ENCODE measurements at places on chromosomes 3 and 15. TPM values are rescaled to one million over a fixed set of nuclear protein-coding genes. Genes with fewer than 3 reads are reported as not detected.

The TP63 gene
- total RNA-seq: 1.7 TPM

The SOX14 gene
- total RNA-seq: not detected

The RARRES1 gene
- 96.8 TPM for total RNA-seq

The TIMP4 gene
- total RNA-seq: 48.9 TPM

The GOLGA8N gene
- total RNA-seq: 13.0 TPM

The TGM5 gene
- total RNA-seq: not detected

The ARL14 gene
- not detected for total RNA-seq

The ADAMTSL3 gene
- total RNA-seq: 16.2 TPM

The ITIH1 gene
- total RNA-seq: not detected

The GMPPB gene
- total RNA-seq: 19.7 TPM

GRCh38 chr3:167814441-167814951 is 79.0 kb downstream of the SERPINI1 start:
- H3K4me1 ChIP-seq: peaks cover 42% of the 10 kb centered on the region
- H3K27ac ChIP-seq: no peak overlapping the region
- DNase-seq: no peak
- H3K4me3 ChIP-seq: no peak overlapping the region
- H3K36me3 ChIP-seq: no peaks in the 10 kb centered on the region
- no peaks in the 10 kb centered on the region for H3K27me3 ChIP-seq

DNA sequence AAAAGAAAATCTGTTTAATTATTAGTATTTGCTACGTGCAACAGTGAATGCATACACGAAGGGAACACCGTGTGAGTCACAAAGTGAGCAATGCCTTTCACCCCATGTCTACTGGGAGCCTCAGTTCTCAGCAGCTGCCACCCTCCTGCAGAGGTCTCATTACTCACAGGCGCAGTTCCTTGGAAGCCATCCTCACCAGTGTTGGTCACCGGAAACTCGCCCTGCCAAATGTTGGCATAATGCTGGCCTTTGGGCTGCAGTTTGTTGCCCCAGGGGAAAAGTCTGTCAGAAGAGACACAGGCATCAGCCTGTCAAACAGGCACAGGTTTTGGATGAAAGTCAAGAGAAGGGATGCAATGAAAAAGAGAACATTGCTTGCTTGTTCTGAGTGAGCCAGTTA is 50.1 kb downstream of the SUMF1 start:
- no peaks in the 10 kb centered on the region for H3K36me3 ChIP-seq
- peak overlapping the region; percentile 12 for H3K27ac ChIP-seq
- no peak for DNase-seq
- no peak overlapping the region for H3K4me3 ChIP-seq
- no peaks in the 10 kb centered on the region for H3K27me3 ChIP-seq

DNA sequence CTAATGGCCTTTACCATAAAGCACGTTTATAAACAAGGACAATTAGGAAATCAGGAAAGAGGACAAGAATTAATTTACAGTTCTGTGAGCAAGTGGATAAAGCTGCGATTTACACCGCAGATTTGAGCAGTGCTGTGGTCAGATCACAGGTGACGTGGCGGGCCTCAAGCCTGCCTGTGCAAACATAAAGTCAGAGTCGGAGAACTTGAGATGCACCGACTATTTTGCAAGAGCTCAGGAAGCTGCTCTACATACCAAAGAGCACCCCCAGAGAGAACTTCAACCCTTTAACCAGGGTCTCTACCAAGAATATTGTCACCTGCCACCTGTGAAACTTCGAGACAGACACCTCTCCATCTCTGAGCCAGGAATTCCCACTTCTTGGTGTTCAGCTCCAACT is 35.7 kb downstream of the MECOM start:
- peaks cover 4% of the 10 kb centered on the region for H3K4me1 ChIP-seq
- H3K36me3 ChIP-seq: no peaks in the 10 kb centered on the region
- H3K4me3 ChIP-seq: no peak overlapping the region
- H3K27ac ChIP-seq: no peak overlapping the region
- no peak for DNase-seq

DNA sequence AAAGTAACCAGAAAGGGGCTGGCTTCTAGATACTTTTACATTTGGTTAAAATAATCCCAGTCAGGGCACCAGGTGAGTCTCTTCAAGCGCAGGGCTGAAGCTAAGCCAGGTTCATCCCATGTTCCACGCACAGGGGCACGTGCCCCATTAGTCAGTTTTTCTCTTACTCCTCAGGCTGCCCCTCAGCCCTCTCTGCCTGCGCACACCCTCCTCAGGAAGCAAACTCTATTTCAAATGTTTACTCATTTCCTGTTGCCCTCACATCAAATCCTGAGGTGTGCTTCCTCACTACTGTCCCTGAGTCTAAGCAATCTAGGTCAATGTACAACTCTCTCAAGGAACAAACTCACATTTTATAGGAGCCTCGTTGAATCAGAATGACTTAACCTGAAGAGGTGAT is 48.5 kb downstream of the THBS1 start:
- peaks cover 5% of the 10 kb centered on the region for H3K4me1 ChIP-seq
- H3K4me3 ChIP-seq: no peak overlapping the region
- no peaks in the 10 kb centered on the region for H3K36me3 ChIP-seq
- H3K27me3 ChIP-seq: no peaks in the 10 kb centered on the region
- DNase-seq: no peak
- H3K27ac ChIP-seq: no peak overlapping the region

GRCh38 chr3:190505381-190506003 is 8.4 kb upstream of the IL1RAP start:
- H3K4me3 ChIP-seq: no peak overlapping the region
- no peak overlapping the region for H3K27ac ChIP-seq
- no peaks in the 10 kb centered on the region for H3K4me1 ChIP-seq
- no peak for DNase-seq

GRCh38 chr15:39313881-39314280 is 267.0 kb upstream of the THBS1 start:
- no peaks in the 10 kb centered on the region for H3K36me3 ChIP-seq
- no peaks in the 10 kb centered on the region for H3K4me1 ChIP-seq
- H3K27ac ChIP-seq: no peak overlapping the region
- no peak overlapping the region for H3K4me3 ChIP-seq

DNA sequence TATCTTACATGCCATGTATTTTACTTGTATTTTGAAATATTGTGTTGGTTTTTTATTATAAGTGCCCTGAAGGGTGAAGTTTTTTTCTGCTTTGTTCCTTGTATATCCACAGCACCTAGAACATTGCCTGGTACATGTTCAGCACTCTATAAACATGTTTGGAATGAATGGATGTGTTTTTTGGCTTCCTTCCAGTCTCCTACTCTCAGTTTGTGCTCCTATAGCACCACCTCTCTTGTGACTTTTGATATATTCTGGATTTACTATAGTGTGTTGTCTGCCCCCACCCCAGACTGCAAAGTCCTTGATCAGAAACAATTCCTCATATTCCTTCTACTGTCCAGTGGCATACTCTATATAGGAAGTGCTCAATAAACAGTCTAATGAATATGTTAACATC is 60.6 kb downstream of the PLCL2 start:
- no peaks in the 10 kb centered on the region for H3K4me1 ChIP-seq
- DNase-seq: no peak
- H3K27me3 ChIP-seq: no peaks in the 10 kb centered on the region
- H3K36me3 ChIP-seq: no peaks in the 10 kb centered on the region
- H3K4me3 ChIP-seq: no peak overlapping the region
- no peak overlapping the region for H3K27ac ChIP-seq

DNA sequence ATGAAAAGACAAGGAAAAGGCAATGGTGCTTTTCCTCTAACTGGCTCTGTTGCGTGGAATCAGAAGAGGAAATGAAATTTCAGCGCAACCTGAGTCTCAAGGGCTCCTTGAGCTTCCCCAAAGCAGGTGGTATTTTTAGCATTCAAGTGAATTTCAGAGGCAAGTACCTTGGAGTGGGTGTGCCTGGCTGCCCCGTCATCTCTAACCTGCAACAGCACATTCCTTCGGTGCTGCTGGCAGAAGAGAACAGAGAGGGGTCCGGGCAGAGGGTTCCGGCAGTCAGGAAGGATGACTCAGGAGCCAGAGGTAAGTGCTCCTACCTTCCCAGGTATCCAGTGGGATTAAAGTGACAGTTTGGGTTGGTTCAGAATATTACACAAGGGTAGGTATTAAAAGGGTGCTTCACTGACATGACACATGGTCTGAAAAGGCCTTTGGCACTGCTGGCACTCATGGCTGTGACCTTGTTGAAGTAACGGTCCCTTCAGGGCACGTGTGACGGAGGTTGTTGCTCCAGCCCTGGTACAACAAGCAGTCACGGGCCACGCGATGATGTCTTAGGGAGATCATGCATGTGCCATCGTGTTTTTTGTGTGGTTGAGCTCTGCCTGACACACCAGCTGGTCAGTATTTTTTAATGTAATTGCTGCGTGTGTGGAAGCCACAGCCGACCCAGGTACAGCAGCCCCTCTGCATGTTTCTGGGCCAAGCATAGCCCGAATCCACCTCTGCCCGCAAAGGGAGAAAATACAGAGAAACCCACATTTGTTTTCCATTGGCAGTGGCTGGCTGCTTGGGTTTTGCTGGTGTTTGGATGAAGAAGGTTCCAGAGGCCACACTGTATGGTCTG is 75.7 kb downstream of the LRRK1 start:
- no peaks in the 10 kb centered on the region for H3K4me1 ChIP-seq
- no peaks in the 10 kb centered on the region for H3K36me3 ChIP-seq
- no peaks in the 10 kb centered on the region for H3K27me3 ChIP-seq

GRCh38 chr3:10992943-10993728 is 588 bp downstream of the SLC6A1 start:
- H3K27ac ChIP-seq: peak overlapping the region; percentile 6
- no peaks in the 10 kb centered on the region for H3K4me1 ChIP-seq
- H3K27me3 ChIP-seq: peaks cover 44% of the 10 kb centered on the region

GRCh38 chr15:52682200-52682599 is 3.0 kb upstream of the ATOSA start:
- H3K4me3 ChIP-seq: no peak overlapping the region
- no peaks in the 10 kb centered on the region for H3K27me3 ChIP-seq
- H3K36me3 ChIP-seq: no peaks in the 10 kb centered on the region
- peaks cover 4% of the 10 kb centered on the region for H3K4me1 ChIP-seq
- no peak for DNase-seq

DNA sequence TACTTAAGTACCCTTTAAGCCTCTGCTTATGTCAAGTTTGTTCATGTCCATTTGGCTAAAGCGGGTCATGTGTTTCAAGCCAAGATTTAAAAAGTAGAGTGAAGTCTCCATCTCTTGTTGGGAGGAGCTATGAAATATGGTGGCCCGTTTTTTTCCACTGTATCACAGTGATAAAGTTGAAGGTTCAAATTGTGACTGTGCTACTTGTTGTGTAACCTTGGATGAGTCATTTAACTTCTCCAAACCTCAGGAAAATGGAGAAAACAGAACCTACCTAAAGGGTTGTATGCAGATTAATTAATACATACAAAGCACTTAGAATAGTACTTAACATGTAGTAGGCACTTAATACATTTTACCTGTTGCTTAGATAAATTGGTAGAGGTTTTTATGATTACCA is 43.4 kb downstream of the SNAPC5 start:
- no peak for DNase-seq
- no peaks in the 10 kb centered on the region for H3K36me3 ChIP-seq
- H3K27me3 ChIP-seq: no peaks in the 10 kb centered on the region
- no peak overlapping the region for H3K27ac ChIP-seq
- no peak overlapping the region for H3K4me3 ChIP-seq

DNA sequence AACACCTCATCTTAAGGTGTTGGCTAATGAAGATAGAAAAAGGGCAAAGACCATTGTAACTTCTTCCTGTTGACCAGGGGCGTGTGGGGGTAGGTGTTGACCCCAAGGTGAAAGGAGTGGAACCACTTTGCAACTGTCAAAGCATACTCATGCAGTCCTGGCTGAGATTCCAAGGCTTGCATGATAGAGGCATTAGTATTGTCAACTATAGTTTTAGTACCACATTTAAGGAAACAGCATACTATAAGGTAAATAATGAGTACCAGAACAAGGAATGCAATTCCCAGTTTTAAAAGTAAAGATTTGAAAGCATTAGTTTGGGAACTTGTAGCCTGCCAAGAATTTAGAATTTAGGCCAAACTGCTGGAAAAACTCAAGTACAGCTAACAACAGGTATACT is 27.8 kb upstream of the ADGRG7 start:
- H3K4me3 ChIP-seq: no peak overlapping the region
- H3K27me3 ChIP-seq: no peaks in the 10 kb centered on the region
- no peaks in the 10 kb centered on the region for H3K36me3 ChIP-seq

DNA sequence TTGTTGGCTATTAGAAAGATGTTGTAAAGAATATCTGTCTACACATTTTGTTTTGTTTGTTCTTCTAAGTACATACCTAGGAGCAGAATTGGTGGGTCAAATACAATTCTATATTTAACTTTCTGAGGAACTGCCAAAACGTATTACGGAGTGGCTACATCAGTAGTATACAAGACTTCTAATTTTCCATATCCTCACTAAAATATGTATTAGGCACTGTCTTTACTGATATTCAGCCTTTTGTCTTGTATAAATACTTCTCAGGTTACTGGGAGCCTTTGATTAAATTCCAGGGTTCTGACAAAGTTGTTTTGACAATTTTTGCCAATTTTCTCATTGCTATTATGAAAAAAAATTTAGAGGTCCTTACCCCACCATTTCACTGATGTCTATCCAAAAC is 146.7 kb downstream of the NR2E3 start:
- no peaks in the 10 kb centered on the region for H3K36me3 ChIP-seq
- H3K4me3 ChIP-seq: no peak overlapping the region
- no peak overlapping the region for H3K27ac ChIP-seq

- no peak overlapping the region for H3K27ac ChIP-seq
- H3K27me3 ChIP-seq: no peaks in the 10 kb centered on the region
- H3K36me3 ChIP-seq: no peaks in the 10 kb centered on the region
- no peak overlapping the region for H3K4me3 ChIP-seq
- H3K4me1 ChIP-seq: peaks cover 48% of the 10 kb centered on the region
- DNase-seq: no peak
Observed at GRCh38 chr3:50168388-50168787, 13.3 kb downstream of the SEMA3F start.

- H3K4me3 ChIP-seq: no peak overlapping the region
- H3K4me1 ChIP-seq: no peaks in the 10 kb centered on the region
- DNase-seq: no peak
- H3K27ac ChIP-seq: no peak overlapping the region
- no peaks in the 10 kb centered on the region for H3K27me3 ChIP-seq
- H3K36me3 ChIP-seq: no peaks in the 10 kb centered on the region
Observed at GRCh38 chr3:194373899-194374298, 4.4 kb upstream of the LRRC15 start.

DNA sequence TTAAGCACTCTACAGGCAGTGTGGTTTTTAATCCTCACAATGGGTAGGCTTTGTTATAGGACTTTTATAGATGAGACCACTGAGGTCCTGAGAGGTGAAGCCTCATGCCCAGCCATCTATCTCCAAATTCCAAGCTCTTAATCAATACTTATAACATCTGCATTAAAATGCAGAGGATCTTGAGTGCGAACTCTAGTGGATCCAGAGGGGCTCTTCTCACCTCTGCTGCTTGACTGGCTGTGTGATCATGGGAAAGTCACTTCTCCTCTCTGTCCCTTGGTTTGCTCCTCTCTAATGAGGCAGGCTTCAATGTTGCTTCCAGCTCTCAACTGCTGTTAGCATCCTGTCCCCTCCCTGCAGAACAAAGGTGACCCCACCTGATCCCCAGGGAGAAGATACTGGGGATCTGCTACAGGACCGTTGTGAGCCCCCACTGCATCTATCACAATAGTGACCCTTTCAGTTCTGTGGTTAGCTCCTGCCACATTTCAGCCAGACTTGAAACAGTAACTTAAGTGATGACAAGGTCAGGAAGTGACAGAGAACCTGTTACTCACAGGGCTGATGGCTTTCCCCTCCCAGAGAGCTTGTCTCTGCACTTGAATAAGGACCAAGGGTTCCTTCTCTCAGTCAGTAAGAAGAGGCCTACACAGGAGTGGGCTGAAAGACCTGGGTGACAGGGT is 1.3 kb downstream of the SLC27A2 start:
- no peaks in the 10 kb centered on the region for H3K27me3 ChIP-seq
- H3K4me3 ChIP-seq: no peak overlapping the region
- DNase-seq: no peak
- H3K4me1 ChIP-seq: no peaks in the 10 kb centered on the region
- H3K36me3 ChIP-seq: no peaks in the 10 kb centered on the region
- no peak overlapping the region for H3K27ac ChIP-seq
